HFFc6 (cell line): ENCODE measurements at places on chromosomes 5 and 9. TPM values are rescaled to one million over a fixed set of nuclear protein-coding genes. Genes with fewer than 3 reads are reported as not detected.

DNA sequence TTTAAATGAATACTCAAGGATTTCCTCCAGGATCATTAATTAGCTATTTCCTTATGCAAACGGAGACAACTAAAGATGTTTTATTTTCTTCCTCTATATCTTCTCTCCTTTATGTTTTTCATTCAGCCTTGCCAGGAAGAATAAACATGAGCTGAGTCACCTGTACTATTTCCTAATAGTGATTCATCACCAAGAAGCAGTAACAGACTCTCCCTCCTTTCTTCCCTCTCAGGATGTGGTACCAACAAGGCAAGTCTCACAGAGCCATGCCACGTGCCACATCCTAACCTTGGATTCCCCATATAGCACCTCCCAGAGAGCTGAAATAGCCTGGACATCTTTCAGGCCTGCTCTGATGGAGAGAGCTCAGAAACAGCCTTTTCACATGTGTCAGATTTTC, 758.6 kb upstream of the DMAC1 start:
- no peaks in the 10 kb centered on the region for H3K27me3 ChIP-seq
- H3K27ac ChIP-seq = no peak overlapping the region
- no peaks in the 10 kb centered on the region for H3K4me1 ChIP-seq
- H3K36me3 ChIP-seq = no peaks in the 10 kb centered on the region

- H3K36me3 ChIP-seq = no peaks in the 10 kb centered on the region
- DNase-seq = no peak
- H3K27ac ChIP-seq = no peak overlapping the region
Measured at GRCh38 chr5:63820577-63820976, 141.7 kb downstream of the HTR1A start.

DNA sequence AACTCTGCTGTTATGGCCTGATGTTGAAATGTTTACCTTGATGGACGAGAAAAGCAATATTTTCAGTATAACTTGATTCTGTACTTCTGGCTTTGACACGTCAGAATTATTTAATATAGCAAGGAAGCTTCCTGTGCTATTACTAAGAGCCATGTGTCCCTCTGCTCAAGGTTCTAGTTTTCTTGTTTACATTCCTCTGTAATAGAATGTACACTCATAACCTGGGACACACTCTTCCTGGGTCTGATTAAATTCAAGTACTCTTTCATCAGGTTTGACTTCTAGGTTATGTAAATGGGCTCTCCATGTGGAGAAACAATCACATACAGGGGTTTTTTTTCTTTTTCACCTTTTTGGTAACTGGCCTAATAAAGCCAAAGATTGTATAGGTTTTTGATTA, 33.1 kb downstream of the GTF3C4 start:
- peaks cover 16% of the 10 kb centered on the region for H3K27me3 ChIP-seq
- H3K36me3 ChIP-seq = peaks cover 4% of the 10 kb centered on the region
- H3K4me1 ChIP-seq = peaks cover 13% of the 10 kb centered on the region

GRCh38 chr5:143705381-143705780, 106.6 kb upstream of the HMHB1 start:
- no peak overlapping the region for H3K27ac ChIP-seq
- DNase-seq = no peak
- H3K4me1 ChIP-seq = peaks cover 14% of the 10 kb centered on the region
- no peak overlapping the region for H3K4me3 ChIP-seq
- no peaks in the 10 kb centered on the region for H3K36me3 ChIP-seq

DNA sequence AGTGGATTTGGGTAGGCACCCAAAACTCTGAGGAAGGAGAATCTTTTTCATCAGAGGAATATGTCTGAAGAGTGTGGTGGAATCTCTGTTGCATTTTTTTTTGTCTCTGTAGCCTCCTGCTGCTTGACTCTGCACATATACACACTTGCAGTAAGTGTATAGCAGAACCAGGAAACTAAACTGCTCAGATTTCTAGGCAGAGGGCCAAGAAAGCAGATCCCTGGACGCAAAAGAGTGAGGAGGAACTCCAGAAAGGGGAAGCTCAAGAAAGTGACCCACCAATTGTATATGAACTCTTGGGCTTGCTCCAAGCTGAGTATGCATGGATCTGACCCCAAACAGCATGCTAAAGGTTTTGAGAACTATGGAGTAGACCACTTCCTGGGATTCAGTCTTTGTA, 181.8 kb downstream of the GADD45G start:
- H3K36me3 ChIP-seq = no peaks in the 10 kb centered on the region; the same call in 1 of the 2 replicates
- H3K27ac ChIP-seq = no peak overlapping the region
- peaks cover 4% of the 10 kb centered on the region for H3K27me3 ChIP-seq
- no peak overlapping the region for H3K4me3 ChIP-seq
- DNase-seq = no peak
- H3K4me1 ChIP-seq = no peaks in the 10 kb centered on the region

- H3K27me3 ChIP-seq = peaks cover 13% of the 10 kb centered on the region
- H3K4me1 ChIP-seq = peaks cover 96% of the 10 kb centered on the region
- peak overlapping the region; percentile 79 for H3K27ac ChIP-seq
- 0 out of 2 replicates have a peak overlapping the region, but pooled peaks have one; percentile 9 for H3K4me3 ChIP-seq
- peaks cover 61% of the 10 kb centered on the region for H3K36me3 ChIP-seq
Measured at GRCh38 chr5:14200312-14200990, 57.3 kb downstream of the TRIO start.

DNA sequence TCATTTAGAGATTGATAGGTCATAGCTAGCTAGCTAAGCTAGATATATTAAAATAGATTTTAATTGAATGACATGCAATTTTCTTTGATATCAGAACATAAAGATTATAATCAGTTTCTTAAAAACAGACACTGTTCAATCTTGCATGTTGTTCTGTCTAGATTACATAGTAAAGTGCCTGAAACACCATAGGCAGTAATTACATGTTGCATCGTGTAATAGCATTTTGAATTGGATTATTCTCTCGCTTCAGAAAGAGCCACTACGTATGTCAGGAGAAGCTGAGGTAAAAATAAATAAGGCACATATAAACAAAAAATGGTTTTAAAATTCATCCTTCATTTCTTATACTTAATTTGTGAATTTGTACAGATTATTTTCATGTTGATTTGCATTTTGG, 148.0 kb upstream of the CDH12 start:
- H3K36me3 ChIP-seq = no peaks in the 10 kb centered on the region
- no peaks in the 10 kb centered on the region for H3K27me3 ChIP-seq
- H3K4me1 ChIP-seq = no peaks in the 10 kb centered on the region
- no peak for DNase-seq
- no peak overlapping the region for H3K27ac ChIP-seq
- no peak overlapping the region for H3K4me3 ChIP-seq

- H3K4me1 ChIP-seq = peaks cover 14% of the 10 kb centered on the region
- DNase-seq = peak; percentile 2
- peak overlapping the region; percentile 81 for H3K4me3 ChIP-seq
- no peaks in the 10 kb centered on the region for H3K36me3 ChIP-seq
Measured at GRCh38 chr9:100473276-100474081, 530 bp downstream of the TMEFF1 start.

DNA sequence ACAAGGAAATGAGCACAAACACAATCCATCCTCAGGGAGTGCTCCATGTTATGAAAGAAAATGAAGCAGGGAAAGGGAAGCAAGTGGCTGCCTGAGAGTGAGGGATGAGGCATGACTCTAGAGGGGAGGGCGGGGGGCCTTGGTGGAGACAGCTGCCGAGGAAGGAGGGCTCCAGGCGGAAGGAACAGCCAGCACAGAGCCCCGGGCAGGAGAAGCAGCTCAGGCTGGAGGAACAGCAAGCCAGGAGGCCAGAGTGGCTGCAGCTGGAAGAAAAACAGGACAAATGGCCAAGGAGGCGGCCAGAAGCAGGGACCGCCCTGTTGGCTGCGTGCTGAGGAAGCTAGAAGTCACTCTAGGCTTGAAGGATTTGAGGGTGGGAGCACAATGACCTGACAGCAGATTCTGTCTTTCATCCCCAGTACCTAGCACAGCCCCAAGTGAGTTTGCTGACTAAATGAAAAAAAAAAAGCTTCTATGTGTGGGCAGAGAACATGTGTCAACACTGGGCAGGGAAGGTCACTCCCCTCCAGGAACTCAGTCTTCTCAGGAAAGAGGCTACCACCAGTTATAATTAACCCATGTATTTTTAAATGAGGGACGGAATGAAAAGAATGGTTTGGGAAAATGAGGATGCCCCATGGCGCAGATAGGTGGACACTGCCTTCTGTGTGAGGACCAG, 142.8 kb downstream of the DCP2 start:
- no peak overlapping the region for H3K4me3 ChIP-seq
- no peaks in the 10 kb centered on the region for H3K36me3 ChIP-seq
- peaks cover 1% of the 10 kb centered on the region for H3K27me3 ChIP-seq
- no peak overlapping the region for H3K27ac ChIP-seq
- DNase-seq = no peak
- H3K4me1 ChIP-seq = no peaks in the 10 kb centered on the region; the same call in 1 of the 2 replicates

- H3K27me3 ChIP-seq = peaks cover 1% of the 10 kb centered on the region; the same call in 1 of the 2 replicates
- H3K4me3 ChIP-seq = no peak overlapping the region
- no peak overlapping the region for H3K27ac ChIP-seq
Measured at GRCh38 chr9:111113712-111114111, 75.4 kb upstream of the LPAR1 start.

The DPYSL3 gene
- 41.9 to 56.7 TPM (median 56.1 TPM) in 3 replicates for total RNA-seq

The PDE6A gene
- not detected in 3 replicates for total RNA-seq

The CAPSL gene
- 0.32 to 0.47 TPM in 2 of 3 replicates, not detected in the other for total RNA-seq

The KIF2A gene
- 40.3 to 54.0 TPM (median 42.9 TPM) in 3 replicates for total RNA-seq
